ENCODE measurements at places on chromosomes 16 and 17.

GRCh38 chr17:33152783-33153182 lies 140.3 kb downstream of the ASIC2 start:
- DNase-seq: no peak

- no peak for DNase-seq
Observed at GRCh38 chr16:57663917-57664661, 4.0 kb upstream of the ADGRG3 start.

GRCh38 chr16:29024278-29024677 lies 39.4 kb downstream of the LAT start:
- DNase-seq: no peak

GRCh38 chr17:67198131-67198530 lies 46.9 kb downstream of the HELZ start:
- no peak for DNase-seq

DNA sequence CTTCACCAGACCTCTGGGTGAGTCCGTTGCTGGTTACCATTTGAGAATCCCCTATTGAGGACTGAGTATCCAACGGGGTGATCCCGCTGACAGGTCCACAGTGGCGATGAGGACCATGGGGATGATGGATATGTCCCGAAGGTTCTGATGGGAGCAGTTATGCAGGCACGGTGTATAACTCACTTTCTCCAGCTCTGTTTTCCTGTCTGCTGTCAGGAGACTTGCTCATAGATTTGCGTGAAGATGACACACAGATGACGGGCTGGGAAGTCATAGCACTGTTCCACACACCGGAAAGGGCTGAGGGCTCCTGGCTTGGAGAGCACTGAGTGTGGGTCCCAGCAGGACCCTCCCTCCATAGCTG lies 22.2 kb upstream of the ADCY7 start:
- no peak for DNase-seq

- peak; percentile 55 for DNase-seq
Observed at GRCh38 chr17:386141-386876, 33.7 kb upstream of the RPH3AL start.

DNA sequence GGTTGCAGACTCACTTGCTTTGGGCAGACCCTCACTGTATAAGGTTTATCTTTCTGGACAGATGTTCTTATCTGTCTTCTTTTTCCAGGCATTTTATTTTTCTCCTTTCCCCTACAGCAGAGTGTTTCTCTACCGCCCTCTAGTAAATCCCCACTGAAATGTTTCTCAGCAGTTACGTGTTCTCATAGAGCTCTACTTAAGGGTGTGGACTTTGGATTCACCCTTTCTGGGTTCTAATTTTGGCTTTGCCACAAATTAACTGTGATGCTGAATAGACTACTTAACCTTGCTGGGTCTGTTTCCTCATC lies 2.0 kb downstream of the ADAT1 start:
- DNase-seq: no peak

- DNase-seq: no peak
Observed at GRCh38 chr16:78425281-78425680, 325.8 kb downstream of the WWOX start.

- DNase-seq: no peak
Observed at GRCh38 chr17:77366558-77367245, 225.9 kb downstream of the SEC14L1 start.

GRCh38 chr16:58727028-58727781 lies 6.9 kb downstream of the GOT2 start:
- no peak for DNase-seq

GRCh38 chr17:58153046-58153445 lies 4.9 kb downstream of the OR4D1 start:
- peak; percentile 13 for DNase-seq

DNA sequence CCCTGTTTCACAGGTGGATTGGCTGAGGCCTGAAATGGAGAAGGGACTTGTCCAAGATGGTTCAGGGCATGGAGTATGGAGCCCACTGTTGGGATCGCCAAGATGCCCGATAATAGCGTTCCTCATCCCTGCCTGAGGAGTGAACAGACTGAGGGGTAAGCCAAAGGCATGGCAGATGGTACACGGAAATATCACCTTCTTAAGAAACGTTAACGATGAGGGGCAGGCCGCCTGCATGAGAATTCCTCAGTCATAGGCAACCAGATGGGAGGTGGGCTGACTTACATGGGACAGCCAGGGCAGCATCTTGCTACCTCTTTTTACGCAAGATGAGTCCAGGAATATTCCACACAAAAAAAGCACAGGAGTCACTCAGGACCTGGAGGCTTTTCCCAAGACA lies 188.1 kb downstream of the CCDC182 start:
- no peak for DNase-seq

DNA sequence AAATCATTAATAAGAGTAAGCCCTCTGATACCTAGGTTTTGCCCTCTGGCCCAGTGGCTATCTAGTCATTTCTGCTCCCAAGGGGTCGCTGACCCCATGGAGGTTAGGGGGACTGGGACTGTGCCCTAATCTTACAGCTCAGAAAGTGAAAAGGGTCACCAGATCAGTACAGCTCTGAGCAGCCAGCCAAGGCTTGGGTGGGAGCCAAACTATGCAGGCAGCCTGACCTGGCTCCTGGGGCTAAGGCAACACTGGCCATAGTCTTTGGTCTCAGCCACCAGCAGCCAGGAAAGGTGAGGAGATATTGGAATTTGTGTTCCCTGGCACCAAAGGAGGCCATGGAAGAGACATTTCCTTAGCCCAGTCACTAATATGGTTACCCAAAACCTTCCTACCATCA lies 67.6 kb downstream of the ASIC2 start:
- DNase-seq: no peak

DNA sequence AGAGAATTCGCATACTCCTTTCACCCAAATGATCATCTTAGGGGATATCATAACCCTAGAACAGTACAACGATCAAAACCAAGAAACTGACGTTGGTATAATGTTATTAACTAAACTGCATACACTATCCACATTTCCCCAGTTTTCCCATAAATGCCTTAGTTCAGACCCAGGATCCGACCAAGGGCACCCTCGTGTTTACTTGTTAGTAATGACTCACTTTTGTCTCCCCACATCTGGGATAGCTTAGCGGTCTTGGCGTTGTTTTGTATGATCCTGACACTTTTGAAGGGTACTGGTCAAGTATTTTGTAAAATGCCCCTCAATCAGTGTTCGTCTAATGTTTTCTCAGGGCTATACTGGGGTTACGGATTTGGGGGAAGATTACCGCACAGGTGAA lies 8.0 kb downstream of the HS3ST3A1 start:
- no peak for DNase-seq

- DNase-seq: no peak
Observed at GRCh38 chr16:35664091-35664693, 2204.8 kb downstream of the TP53TG3F start.

DNA sequence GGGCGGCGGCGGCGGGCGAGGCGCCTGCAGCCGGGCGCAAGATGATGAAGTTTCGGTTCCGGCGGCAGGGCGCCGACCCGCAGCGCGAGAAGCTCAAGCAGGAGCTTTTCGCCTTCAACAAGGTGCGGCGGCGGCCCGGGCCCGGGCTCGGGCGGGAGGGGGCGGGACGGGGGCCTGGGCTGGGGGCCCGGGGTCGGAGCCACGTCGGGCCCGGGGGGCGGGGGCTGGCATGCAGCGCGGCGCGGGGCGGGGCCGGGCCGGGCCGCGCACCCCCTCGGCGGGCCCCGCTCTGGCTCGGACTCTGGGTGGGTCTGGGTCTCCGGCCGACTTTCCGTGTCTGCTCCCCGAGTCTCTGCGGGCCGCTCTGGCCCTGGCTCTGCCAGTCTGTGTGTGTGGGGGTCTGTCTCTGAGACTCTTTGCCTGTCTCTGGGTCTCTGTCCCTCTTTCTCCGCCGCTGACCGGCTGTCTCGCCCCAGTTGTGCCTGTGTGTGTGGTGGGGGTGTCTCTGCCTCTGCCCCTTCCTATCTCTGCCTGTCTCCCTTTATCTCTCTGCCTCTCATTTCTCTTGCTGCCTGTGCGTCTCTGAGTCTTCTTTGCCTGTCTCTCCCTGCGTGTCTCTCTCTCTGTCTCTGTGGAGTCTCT lies 328 bp downstream of the LLGL1 start:
- DNase-seq: no peak

- DNase-seq: no peak
Observed at GRCh38 chr16:22027633-22028032, 19.7 kb downstream of the MOSMO start.

- no peak for DNase-seq
Observed at GRCh38 chr16:8721336-8722024, 47.1 kb downstream of the ABAT start.

- no peak for DNase-seq
Observed at GRCh38 chr16:49588026-49588425, 214.4 kb downstream of the C16orf78 start.

DNA sequence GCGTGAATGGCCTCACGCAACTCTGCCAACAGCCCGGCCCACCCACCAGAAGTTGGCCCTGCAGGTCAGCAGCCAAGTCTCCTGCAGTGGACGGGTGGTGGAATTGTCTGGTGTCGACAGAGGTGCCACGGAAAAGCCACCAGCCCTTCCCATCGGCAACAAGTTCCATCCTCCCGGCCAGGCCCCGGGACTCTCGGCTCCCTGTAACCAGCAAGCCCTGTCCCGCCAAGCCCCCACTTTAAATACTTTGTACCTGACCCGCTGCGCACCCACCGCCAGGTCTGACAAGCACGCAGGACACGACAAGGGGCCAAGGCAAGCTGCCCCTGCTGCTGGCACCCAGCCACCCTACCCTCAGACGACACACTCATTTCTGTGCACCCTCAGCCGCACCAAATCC lies 100.8 kb downstream of the RBFOX3 start:
- DNase-seq: no peak

- DNase-seq: no peak
Observed at GRCh38 chr16:70438585-70438968, 323 bp downstream of the ST3GAL2 start.

GRCh38 chr17:6450926-6451832 lies 6.9 kb downstream of the PIMREG start:
- no peak for DNase-seq

DNA sequence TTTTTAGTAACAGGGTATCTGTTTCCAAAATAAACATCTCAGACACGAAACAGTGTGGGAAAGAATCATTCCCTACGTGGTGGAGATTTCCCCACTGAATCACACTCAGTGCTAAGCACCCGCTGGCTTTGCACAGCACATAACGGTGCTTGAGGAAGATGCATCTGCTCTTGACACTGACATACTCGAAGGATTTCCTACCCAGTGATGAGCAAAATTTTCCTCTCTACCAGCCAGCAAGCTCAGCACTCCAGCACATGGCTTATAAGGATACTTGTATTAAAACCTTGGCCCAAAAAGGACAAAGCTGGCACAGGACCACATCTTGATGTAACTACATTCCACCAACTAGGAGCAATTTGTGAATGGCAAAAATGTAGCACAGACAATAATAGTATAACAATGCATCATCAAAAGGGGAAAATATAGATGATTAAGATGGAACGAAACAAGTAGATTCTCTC lies 59.0 kb downstream of the ANKFY1 start:
- DNase-seq: no peak

DNA sequence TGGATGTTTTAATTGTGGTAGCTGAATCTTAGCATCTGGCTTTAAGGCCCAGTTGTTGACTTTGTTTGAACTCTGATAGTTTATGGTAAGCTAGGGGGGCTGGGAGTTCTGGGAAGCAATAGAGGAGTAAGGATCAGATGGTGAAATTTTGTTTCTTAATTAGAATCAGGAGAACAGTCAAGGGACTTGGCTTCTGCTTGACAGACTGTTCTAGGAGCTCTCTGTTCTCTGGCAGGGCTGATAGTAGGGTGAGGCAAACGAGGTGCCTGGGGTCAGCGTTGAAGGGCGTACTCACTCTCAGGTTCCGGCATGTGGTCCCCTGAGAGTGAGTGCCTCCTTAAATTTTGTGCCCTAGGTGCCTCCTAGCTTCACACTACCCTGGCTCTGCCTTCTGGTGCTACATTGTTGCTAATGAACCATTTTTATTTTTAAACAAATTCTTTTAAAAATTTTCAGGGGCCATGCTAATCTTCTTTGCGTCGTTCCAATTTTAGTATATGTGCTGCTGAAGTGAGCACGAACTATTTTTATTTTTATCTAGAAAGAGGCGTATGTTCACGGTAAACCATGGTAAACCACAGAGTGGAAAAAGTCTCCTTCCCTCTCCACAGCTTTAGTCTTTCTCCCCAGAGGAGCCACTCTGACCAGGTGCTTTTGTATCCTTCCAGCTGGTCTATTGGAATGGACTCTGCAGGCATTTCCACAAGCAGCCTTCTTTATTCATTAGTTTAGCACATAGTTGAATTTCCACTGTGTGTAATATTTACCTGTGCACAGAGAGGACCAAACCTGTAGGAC lies 19.7 kb downstream of the SLC7A6 start:
- no peak for DNase-seq

DNA sequence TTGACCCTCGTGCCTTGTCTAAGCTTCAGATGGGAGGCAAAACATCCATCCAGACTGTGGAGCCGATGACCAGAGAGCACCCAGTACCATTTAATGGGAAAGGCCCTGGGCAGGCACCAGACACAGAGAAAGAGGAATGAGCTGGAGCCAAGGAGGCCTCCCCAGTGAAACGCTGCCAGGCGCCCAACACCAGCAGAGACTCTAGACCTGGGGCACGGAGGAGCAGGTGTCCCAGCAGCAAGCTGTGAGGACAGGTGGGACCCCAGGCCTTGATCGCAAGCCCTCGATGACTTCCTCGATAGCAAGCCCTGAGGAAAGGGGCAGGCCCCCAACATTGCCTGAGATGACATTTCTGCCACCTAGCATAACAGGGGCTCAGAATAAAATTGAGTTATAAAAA lies 62.2 kb upstream of the SIAH1 start:
- no peak for DNase-seq

GRCh38 chr16:84117494-84117843 lies 727 bp upstream of the MBTPS1 start:
- no peak for DNase-seq

- no peak for DNase-seq
Observed at GRCh38 chr16:56977823-56978430, 11.4 kb upstream of the NLRC5 start.

GRCh38 chr17:66364508-66364907 lies 62.1 kb downstream of the PRKCA start:
- DNase-seq: peak; percentile 29

DNA sequence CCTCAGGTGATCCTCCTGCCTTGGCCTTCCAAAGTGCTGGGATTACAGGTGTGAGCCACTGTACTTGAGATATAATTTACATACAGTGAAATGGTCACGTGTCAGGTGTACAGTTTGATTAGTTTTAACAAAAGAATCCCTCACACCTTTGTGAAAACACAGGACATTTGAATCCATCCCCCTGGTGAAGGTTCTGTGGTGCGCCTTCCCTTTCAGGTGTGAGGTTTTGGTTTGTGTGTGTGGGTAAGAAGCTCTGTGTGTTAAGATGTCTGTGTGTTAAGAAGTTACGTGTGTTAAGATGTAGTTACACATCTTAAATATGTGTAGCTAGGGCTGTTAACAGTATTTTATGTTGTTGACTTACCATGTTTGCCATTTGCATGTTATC lies 4.4 kb downstream of the SEC14L1 start:
- DNase-seq: no peak

GRCh38 chr16:88805340-88805715 lies 1.7 kb downstream of the CDT1 start:
- DNase-seq: no peak

Measured in stimulated activated CD8-positive, alpha-beta memory T cell treated with anti-CD3 and anti-CD28 coated beads, Interleukin-15, amount 100 ng/mL, for 48 hours (primary cell).